ENCODE measurements at places on chromosomes 2 and 18.
A peak's percentile ranks its signal among the peaks of the same experiment; 100 is the strongest.

- DNase-seq = no peak
Observed at GRCh38 chr2:48417856-48418838, 111.8 kb upstream of the STON1 start.

- DNase-seq = peak; percentile 86
Observed at GRCh38 chr2:133844214-133844892, 276.1 kb upstream of the NCKAP5 start.

DNA sequence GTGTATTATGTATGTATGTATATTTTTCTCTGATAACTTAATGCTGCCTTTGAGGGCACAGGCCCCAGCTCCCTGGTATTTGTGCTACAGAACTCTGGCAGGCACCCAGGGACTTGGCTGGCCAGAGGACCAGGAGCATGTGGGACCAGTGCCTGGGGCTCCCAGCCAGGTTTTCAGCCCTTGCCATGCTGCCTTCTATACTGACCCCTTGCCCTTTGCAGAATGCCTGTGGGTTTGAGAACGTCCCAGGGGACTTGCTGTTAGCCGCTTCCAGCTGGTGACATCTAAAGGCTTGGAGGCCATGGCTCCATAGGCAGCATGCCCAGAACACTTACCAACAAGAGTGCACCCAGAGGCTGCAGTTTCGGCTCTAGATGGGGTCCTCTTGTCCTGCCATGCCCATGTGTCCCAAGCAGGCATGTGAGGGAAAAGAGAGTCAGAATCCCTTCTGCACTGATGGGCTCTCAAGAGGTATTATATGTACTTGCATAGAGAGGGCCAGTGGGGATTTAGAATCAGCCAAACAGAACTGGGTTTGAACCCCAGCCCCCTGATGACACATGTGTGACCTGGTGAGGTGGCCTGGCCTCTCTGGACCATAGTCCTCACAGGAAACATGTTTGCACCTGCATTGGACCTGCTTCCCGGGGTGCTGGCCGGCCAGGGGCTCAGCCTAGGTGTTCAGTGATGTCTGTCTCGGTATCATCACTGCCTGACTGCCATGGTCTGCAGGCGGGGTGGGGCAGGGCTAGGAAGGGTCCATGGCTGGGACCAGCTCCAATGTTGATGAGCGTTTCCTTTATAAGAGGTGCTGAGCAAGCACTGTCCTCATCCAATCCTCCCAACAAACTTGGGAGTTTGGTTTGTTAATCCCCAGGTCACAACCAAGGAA lies 119.2 kb upstream of the FHL2 start:
- peak; percentile 60 for DNase-seq

- no peak for DNase-seq
Observed at GRCh38 chr2:217247476-217247875, 387.6 kb upstream of the TNP1 start.

GRCh38 chr2:173146590-173146989 lies 70.9 kb downstream of the MAP3K20 start:
- peak; percentile 64 for DNase-seq

DNA sequence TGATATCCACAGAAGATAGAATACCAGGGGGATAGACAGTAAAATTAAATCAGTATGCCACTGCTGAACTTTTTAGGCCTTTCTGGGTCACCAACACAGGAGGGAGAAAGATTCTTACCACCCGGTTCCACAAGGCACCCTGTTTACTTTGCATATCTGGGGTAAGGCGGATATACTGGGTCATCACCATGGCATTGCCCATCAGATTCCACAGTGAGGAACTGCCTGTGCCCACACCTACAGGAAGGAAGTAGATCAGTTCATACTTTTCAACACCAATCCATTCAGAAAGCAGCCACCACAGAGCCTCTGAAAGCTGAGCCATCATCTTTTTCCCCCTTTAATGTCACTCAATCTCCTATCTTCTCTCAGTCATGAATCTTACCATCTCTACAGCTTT lies 2.0 kb downstream of the LMAN2L start:
- DNase-seq = no peak

DNA sequence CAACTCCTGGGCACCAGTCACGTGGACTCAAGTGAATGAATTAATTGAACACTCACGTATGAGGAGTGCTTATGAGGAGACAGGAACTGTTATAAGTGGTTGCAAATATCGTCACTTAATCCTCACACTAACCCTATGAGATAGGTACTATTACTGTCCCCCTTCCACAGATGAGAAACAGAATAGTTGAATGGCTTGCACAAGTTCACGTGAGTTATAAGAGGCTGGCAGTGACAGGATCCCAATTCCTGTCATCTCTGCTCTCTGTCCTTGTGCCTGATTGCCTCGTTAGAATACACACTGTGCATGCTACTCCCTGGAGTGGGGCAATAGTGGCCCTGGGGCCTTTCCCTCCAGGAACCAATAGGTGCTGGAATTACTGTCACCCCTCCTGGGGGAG lies 253.5 kb downstream of the DYSF start:
- DNase-seq = no peak

DNA sequence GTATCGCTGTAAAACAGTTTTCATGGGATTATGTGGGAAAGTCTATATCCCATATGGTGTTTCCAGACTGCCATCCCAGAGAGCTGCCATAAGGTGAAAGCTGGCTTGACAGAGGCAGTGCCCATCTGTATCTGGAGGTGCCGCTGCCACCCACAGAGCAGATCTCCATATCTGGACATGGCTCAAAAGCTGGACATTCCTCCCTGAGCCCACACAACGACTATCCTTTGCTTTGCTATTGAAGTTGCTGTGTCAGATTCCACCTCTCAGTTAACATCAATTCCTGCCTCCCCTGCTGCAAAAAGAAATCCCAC lies 55.2 kb downstream of the RND3 start:
- DNase-seq = no peak

DNA sequence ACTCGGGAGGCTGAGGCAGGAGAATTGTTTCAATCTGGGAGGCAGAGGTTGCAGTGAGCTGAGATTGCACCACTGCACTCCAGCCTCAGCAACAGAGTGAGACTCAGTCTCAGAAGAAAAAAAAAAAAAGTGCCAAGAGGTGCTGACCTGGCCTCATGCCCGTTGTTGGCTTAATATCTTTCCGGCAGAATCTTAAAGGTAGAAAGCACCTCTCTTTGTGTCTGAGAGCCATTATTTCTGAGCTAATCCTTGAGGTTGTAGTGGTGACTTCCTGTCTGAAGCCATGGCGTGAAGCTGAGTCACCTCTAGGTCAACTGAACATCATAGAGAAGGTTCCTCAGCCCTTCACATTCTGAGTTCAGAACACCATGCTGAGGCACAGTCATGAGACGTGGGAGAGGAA lies 60.4 kb downstream of the WDSUB1 start:
- DNase-seq = peak; percentile 19

GRCh38 chr2:174957050-174957449 lies 48.1 kb downstream of the CHN1 start:
- peak; percentile 18 for DNase-seq

DNA sequence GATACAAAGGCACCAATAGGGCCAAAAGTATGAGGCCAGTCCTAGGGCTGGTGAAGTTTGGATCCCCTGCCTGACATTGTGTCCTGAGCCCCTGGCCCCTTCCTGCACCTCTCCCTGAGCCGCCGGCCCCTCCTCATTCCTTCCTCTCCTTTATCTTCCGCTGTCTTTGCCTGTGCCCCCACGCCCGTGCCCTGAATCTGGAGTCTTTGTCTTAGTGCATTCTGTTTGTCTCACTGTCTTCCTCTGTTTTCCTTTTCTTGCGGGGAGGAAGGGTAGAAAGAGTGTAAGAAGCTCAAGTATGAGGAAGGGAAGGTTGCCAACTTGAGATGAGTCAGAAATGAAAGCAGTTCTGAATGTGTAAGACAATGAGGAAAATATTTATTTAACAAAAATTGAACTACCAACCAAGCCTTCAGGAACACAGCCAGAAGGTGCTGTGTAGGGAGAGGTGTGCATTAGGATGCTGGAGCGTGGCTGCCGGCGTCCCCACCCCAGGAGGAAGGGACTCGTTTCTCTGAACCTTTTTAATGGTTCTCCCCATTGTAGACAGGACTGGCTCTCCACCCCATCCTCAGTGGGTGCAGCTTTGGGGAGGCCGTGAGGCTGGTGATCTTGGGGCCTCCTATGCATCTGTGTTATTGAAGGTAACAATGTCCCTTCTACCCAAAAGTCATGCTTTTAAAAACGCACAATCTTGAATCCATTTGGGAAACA lies 133.1 kb downstream of the NEDD4L start:
- DNase-seq = peak; percentile 94

- DNase-seq = no peak
Observed at GRCh38 chr2:44547718-44548117, 186.0 kb downstream of the CAMKMT start.

- no peak for DNase-seq
Observed at GRCh38 chr2:3025261-3025660, 352.4 kb downstream of the EIPR1 start.

DNA sequence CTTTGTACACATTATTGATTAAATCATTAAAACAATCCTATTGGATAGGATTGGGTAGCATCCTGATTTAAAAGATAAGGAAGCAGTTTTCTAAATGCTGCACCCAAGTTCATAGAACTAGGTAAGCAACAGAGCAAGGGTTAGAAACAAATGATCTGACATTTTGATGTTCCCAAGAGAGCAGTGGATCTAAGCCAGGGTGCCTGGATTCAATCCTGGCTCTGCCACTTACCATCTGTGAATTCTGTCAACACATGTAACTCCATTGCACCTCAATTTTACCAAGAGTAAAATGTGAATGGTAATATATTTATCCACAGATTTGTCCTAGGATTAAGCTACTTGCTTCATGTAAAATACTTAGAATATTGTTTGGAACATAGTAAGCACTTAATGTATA lies 982.6 kb upstream of the FANCL start:
- no peak for DNase-seq

- DNase-seq = no peak
Observed at GRCh38 chr2:57597940-57598339, 448.7 kb upstream of the VRK2 start.

- DNase-seq = peak; percentile 93
Observed at GRCh38 chr2:144083211-144083610, 436.7 kb downstream of the ZEB2 start.

- no peak for DNase-seq
Observed at GRCh38 chr18:78813936-78814710, 165.5 kb upstream of the SALL3 start.

DNA sequence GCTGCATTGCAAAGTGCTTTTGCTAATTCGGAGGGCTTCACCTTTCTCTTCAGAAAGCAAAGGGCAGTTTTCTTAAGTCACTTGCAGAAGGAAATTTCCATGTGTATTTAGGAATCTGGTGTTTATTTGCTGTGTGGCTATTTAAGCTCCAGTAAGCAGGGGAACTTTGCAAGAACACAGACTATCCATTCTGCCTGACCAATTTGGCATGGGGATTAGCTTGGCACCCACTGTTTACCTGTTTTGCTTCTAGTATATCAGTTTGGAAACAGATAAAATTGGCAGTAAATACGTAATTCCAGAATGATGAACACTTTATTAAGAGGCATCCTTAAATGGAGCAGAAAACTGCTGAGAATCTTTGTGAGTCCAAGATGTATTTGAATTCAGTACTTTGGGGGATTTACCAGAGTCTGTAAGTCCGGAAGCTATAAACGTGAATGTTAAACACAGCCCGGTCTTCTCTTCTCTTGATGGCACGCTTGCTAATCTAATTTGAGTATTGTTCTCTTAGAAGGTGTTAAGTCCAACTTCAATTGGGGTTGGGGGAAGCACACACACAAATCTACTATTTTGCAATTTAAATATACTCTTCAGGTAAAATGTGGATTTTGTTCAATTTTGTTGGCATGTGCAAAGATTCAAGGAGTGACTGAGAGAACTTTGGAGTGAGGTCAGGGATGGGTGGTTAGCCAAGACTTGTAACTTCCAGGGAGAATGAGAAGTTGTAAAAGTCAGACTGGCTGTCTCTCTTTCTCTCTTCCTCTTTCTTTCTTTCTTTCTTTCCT lies 650 bp downstream of the ACKR3 start:
- no peak for DNase-seq

GRCh38 chr18:79203017-79203605 lies 133.9 kb downstream of the ATP9B start:
- DNase-seq = no peak

- DNase-seq = peak; percentile 56
Observed at GRCh38 chr18:49161627-49162026, 210.9 kb upstream of the SMAD7 start.

DNA sequence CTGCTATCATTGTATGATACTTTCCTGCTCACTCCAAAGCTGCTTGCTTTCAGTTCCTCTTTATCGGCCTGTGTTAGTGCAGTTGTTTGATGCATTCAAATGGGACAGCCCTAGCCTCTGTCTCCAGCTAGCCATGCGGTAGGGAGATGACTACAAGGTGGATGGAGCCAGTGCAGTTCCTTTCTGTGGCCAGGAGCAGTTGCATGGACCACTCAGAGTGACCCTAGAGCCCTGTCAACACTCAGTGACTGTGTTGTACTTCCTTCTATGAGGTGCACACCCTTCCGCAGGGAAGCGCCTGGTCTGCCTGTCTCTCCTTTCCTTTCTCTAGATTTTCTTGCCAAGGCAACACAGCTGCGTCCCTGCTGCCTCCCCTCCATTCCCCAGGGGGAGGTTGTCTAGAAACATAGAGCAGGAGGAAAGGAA lies 33.8 kb downstream of the KCNS3 start:
- no peak for DNase-seq

DNA sequence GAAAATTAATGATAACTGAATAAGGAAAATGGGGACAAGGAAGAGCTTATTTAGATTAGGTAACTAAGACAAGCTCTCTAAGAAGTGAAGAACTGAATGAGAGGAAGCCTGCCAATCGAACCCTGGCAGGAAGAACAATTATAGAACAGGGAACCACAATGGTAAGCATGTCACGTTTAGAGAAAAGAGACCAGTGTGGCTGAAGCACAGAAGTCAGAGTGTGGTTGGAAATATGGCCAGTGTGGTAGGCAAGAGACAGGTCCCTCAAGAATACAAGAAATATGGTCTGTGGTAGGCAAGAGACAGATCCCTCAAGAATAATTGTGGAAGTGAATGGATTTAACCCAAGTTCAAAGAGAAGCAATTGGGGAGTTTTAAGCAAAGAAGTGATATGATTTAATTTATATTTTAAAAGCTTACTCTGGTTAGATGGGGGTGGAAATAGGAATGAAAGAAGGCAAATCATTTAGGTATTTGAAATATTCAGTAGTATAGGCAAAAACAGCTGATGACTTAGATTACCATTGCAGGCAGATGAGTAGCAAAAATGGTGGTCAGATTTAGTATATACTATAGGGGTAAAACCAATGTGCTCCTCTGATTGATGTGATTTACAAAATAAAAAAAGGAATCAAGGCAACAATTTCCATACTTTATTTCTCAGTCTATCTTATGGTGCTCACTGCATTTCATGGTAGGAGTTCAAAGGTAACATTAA lies 38.8 kb upstream of the ERMN start:
- DNase-seq = peak; percentile 3
